MCF 10A (cell line): ENCODE measurements at places on chromosomes 1 and 21. TPM values are rescaled to one million over a fixed set of nuclear protein-coding genes. Genes with fewer than 3 reads are reported as not detected.

The CREB3L4 gene
- 14.7 and 17.6 TPM in 2 replicates for total RNA-seq

DNA sequence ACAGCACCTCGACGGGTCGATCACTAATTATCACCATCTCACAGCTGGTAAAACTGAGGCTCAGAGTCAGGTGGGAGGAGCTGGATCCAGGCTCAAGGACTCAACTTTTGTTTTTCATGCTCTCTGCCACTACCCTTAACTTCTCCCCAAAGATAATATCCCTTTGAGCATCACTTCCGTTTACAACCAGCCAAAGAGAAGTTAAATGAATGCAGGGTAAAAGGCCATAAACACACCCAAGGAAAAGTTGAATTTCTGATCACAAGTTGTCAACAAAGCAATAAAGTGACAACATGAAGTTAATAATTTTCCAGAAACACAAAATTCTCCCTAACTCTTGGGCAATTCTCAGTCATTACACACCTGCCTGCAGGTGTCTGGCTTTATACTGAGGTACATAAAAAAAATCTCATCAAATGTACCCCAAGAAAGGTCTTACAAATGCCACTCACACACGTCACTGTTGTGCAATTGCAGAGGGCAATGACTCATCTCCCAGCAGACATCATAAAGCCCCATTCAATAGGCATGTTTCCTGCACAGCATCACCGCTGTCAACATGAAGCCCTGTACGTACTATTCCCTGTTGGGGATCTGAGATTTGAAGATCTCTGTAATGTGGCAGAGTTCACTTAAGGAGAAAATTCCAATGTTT, 3.4 kb downstream of the OR2T11 start:
- DNase-seq = peak; percentile 73

GRCh38 chr1:43388613-43389012, 987 bp downstream of the MED8 start:
- no peak for DNase-seq

- peak; percentile 100 for DNase-seq
Measured at GRCh38 chr1:223500560-223501425, 107.6 kb downstream of the CCDC185 start.

The SLAMF7 gene
- total RNA-seq = 8.6 and 26.3 TPM in 2 replicates

DNA sequence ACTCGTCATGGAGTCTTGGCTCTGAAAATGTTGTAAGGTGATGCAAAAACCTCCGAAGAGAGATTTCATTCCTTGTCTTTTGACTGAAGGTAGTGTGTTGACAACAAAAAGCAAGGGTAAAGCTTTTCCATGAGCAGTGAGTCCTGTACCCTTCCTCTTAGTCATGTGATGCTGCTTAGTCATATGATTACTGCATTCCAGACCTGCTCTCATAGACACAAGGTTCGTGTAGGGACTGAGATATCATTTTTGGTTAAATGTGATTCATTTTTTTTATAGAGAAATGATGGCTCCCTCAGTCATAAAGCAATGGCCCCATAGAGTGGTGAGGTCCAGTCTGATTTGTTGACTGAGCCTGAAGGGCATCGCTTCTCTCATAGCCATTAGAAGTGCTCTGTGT, 9.2 kb downstream of the KCNJ6 start:
- no peak for DNase-seq

DNA sequence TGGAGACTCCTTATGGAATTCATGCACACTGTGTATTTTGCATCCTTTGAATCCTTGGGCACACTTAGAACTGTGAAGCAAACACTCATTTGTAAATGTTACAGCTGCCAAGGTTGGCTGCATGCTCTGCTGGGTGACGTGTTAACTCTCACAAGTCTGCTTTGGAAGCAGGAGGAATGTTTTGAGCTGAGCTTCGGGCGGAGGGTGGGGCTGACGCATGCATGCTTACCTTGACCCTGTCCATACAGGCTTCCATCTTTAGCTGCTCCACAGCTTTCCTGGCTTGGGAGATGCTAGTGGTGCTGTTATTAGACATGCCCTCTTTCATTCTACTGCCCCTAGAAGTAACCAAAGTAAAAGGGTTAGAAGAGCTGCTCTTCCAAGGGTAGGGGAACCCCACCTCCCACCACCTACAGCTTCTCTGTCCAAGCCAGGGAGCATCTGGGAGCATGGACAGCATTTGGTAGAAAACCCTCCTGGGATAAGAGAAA, 66.0 kb downstream of the GNG4 start:
- DNase-seq = no peak

The CLIC6 gene
- not detected in 2 replicates for total RNA-seq

- DNase-seq = no peak
Measured at GRCh38 chr21:41660748-41661147, 106.1 kb downstream of the RIPK4 start.

DNA sequence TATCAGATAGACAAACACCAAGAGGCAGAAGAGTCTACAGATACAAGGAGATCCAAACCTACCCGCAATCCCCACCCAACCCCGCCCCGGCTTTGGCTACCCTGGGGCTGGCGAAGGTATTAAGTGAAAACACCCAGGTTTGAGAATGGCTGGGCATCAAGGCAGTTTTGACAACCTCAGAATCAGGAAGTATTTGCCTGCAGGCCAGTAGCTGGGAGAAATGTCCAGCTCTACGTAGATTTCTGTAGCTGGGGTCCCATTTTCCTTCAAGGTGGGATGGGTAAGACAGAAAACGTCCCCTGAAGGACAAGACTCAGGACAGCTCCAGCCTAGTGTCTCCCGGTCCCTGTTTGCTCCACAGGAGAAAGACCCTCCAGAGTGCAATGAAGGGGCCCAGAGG, 101.8 kb upstream of the ERG start:
- no peak for DNase-seq

The NBPF10 gene
- total RNA-seq = 6.9 and 7.6 TPM in 2 replicates

GRCh38 chr1:19450811-19451515, 34.4 kb downstream of the CAPZB start:
- DNase-seq = peak; percentile 89

The SFT2D2 gene
- total RNA-seq = 56.5 and 67.5 TPM in 2 replicates

GRCh38 chr1:53524428-53525375, 65.5 kb downstream of the DMRTB1 start:
- DNase-seq = no peak

GRCh38 chr1:164188497-164188896, 370.5 kb upstream of the PBX1 start:
- no peak for DNase-seq

GRCh38 chr1:85264150-85264549, 4.7 kb upstream of the C1orf52 start:
- DNase-seq = no peak

DNA sequence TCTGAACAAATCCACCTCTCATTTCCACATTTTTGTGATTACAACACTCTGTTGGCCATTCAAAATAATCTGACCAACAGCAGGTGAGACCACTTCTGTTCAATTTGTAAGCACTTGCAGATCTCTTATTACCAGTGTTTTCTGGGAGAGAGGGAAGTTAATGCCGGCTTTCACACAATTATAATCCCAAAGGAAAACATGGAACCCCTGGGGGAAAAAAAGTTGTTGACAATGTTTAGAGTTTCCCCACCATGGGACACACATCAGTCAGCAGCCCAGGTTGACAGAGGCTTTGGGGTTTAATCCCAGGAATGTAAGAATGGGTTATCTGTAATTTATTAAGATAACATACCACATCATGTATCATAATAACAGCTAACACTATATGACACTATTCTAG, 68.4 kb upstream of the TNFSF4 start:
- DNase-seq = no peak

DNA sequence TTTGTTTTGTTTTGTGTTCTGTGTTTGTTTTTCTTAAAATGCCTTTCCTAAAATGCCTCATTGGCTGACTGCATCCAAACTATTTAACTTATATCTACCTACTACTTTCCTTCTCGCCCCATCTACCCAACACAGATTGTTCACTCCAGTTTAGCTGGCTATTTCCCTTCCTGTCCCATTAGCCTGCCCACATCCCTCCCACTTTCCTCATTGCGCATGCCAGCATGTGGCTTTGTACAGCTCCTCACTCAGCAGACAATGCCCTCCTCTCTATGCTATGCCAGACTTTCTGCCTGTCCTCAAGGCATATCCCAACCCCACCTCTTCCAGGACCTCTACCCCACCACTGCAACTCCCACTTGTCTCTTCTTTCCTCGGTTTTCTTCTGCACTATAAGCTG, 94.7 kb upstream of the C1orf21 start:
- no peak for DNase-seq

DNA sequence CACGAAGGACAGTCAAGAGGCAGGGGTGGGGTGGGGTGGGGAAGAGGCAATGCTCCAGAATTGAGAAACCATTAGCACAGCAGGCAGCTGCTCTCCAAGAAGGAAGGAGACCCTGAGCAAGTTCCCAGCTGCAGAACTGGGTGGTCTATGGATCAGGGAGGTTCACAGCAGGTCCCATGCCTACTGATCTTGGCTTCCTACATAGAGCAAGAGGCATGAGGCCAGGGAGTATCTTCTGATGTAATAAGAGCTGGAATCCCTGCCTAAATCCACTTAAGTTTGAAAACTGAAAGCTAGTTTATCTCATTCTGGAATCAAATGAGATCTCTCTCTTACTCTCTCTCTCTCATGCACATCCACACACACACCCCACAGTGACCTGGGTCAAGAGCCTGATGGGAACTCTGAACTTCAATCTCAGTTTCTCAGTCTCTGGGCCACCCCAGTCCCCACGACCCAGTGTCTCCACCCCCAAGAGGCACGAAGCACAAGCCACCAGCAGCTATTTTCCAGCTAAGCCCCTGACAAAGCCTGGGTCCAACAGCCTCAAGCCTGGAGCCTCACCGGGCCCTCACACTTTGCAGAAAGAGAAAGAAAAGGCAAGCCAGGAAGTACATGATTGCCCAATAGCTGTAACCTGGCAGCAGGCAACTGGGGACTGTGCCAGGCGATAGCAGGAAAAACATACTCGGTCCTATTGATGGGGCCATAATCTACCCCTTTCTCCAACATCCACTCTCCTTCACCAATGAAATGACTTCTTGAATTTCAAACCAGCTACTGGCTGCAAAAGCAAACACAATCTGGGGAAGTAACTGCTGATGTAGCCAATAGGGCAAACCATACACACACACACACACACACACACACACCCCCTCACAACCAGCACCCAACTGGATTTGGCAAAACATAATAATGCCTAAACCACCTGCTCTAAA, 2.2 kb downstream of the NUAK2 start:
- DNase-seq = peak; percentile 99

The SLC26A9 gene
- total RNA-seq = not detected in 2 replicates

DNA sequence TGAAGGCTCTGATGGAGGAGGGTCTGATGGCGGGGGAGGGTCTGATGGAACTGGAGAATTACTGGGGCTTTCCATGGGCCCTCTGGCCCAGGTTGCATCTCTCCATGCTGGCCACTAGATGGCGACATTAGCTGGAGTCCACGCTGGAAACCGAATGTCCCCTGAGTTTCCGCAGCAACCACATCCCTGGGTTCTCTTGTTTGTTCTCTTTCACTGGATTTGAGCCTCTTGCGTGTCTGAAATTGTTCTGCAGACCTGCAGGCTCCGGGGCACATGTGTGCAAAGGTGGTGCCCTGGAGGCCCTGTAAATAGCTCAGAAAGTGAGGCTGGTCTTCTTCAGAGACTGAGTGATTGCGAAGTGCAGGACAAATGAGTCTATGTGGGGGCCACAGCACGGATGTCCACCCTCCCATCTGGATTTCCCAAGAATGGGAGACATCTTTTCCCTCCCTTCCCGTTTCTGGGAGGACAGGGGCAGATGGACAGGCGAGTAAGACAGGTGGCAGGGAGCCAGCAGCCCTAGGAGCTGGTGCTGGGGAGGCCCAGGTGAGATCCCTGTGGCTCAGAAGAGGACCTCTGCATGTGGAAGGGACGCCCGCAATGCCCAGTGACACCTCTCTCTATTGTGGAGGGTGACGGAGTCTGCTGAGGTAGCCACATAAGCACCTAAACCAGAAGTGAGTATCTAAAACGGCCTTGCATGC, 73.2 kb upstream of the ABCG1 start:
- peak; percentile 57 for DNase-seq

DNA sequence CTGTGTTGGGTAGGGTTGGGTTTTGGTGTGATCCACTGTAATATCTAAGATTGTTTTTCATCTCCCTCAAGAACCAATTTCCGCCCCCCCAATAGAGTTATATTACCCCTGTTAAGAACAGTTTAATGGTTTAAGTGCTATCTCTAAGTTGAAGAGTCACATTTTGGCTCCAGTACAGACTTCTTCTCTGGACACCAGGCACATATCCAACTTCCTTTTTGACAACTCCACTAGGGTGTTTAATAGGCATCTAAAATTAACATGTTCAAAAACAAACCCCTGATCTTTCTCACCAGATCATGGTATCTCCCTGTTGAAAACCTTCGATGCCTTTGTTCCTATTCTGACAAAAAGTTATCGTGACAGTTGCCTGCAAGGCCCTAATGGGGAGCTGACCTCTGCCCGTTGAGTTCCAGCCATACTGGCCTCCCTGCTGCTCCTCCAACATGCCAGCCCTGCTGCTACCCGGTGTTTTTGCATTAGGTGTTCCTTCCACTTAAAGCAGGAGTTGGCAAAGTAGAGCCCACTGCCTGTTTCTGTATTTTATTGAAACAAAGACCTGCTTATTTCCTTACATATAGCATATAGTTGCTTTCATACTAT, 18.6 kb downstream of the USP24 start:
- no peak for DNase-seq

GRCh38 chr21:29326914-29327554, 28.3 kb downstream of the BACH1 start:
- DNase-seq = no peak

GRCh38 chr1:40932006-40932405, 47.5 kb upstream of the CTPS1 start:
- DNase-seq = no peak

DNA sequence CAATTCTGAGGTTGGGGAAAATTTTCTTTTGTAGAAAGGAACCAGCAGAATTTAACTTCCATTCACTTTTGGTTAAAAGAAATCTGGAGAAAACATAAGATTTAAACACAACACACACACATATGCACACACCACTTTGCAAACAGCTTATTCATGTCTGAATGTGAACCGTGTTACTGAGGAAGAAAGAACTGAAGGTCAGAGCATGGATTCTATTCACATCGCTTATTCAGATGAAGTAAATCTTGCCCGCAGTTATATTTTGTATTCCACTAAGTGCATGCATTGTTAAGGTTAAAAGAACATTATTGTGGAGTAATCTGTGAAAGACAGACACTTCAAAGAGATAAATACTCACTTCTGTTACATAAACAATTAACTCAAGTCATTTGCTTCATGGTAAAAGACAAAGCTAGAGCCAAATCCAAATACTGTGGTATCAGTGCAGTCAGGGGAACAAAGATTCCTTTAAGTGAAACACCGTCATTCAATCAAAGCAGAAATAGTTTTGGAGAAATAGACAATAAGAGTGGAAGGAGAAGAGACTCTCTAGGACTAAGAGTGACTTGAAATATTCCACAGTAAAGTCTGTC, 82.0 kb downstream of the LRRC53 start:
- DNase-seq = no peak

GRCh38 chr1:159612211-159612885, 24.7 kb downstream of the APCS start:
- no peak for DNase-seq

DNA sequence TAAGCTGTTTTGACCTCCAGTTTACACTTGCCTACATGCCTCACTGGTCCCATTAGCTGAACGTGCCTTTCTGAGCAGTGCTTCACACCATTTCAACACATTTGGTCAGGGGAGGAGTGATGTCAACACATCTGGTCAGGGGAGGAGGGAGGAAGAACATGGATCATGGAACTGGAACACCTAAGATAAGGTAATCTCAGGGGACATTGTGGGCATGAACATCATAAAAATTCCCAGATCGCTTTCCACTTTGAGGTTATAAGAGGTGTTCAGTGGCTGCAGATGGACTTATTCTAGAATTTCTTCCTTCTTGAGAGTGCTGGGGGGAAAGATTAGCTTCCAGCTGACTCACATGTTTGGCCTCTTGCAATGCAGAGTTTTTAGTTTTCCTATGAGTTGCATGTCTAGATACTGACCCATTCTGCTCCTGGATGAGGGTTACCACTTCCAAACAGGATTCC, 2.0 kb downstream of the QSOX1 start:
- peak; percentile 57 for DNase-seq
